CD8-positive, alpha-beta T cell (primary cell): ENCODE measurements at places on chromosomes 3 and 15. TPM values are rescaled to one million over a fixed set of nuclear protein-coding genes. Genes with fewer than 3 reads are reported as not detected.

The RFTN1 gene
- 72.9 TPM for total RNA-seq

The RNF13 gene
- 36.5 TPM for total RNA-seq

The SCN11A gene
- 0.11 TPM for total RNA-seq

The GOLGA8F gene
- not detected for total RNA-seq
